ENCODE measurements at places on chromosomes 13 and 19.

DNA sequence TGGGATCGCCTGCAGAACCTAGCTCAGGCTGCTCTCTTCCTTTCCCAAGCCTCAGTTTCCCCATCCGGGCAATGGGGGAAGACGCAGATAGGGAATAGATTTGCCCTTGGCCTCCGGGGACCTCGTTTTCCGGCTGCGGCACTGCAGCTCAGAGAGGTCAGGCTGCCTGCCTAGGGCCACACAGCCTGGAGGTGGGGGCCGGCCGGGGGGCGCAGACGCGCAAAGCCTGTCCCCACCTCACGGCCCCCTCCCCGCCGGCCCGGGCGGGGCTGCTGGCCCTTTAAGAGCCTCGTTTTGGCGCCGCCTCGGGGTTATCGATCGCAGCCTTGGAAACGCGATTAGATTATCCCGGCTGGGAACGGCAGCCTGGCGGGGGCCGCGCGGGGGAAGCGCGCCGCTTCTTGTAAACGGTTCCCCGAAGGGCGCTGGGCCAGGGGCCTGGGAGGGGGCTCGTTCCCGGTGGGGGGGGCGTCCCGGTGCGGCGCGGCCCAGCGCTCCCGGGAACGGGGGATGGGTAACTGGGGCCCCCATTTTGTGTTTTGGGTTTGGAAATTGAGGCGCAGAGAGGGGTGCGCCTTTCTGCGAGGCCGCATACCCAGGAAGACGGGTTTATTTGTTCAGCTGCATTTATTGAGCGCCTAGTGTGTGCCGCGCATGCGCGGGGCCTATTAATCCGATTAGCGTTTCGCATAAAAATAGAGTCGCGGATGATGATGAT, 23.4 kb upstream of the TCF3 start:
- no peak for DNase-seq

DNA sequence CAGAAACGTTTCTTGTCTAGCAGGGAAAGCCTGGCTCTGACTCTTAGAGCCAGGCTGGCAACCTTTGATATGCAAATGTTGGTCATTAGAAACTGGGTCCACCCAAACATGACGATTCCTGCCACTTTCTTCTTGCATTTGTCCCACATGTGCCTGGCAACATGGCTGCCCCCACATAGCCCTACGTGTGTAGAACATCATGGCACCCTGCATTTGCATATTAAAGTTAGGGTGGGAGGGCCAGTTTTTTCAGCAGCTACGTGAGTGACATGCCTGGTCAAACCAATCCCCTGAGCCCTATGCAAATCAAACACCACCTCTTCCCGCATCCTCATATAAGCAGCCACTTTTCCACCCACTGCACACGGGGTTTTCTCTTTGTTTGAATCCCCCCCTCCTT, 95.0 kb downstream of the LIG4 start:
- no peak for DNase-seq

DNA sequence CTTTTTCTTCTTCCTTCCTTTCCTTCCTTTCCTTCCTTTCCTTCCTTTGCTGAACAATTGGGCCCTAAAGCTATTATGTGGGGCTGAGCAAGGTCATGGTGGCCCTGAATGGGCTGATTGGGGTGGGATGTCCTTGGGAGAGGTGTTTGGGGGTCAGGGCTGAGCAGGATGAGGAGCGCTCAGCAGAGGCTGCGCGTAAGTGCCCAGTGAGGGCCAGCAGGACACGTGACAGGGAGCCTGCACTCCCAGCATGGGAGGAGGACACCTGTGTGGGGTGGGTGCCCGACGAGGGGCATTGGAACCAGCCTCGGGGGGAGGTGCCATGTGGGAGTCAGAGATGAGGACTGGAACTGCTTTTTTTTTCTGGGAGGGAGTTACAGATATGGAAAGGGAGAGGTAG, 5.4 kb upstream of the LGALS7 start:
- no peak for DNase-seq

DNA sequence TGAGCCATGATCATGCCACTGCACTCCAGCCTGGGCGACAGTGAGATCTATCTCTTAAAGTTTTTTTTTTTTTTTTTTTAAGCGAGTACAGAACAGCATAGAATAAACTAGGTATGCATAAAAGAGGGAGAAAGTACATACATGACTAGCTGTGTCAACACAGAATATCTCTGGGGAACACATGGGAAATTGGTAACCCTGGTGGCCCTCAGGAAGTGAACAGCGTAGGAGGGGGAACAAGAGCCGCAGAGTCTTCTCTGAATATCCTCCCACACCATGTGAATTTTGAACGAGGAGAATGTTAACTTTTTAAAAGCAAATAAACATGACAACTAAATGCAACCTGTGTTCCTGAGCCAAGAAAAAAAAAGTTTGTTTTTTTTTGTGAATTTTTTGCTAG, 15.2 kb downstream of the PHLDB3 start:
- peak; percentile 65 for DNase-seq

GRCh38 chr13:44231786-44232516, 141.7 kb upstream of the SERP2 start:
- DNase-seq: peak; percentile 80

GRCh38 chr13:98537306-98537705, 39.6 kb downstream of the STK24 start:
- DNase-seq: no peak
